LHCN-M2 (cell line): ENCODE measurements at places on chromosomes 12 and 14. TPM values are rescaled to one million over a fixed set of nuclear protein-coding genes. Genes with fewer than 3 reads are reported as not detected.

KRT86 gene
- 0.06 TPM in 1 of 2 replicates, not detected in the other for total RNA-seq

DNA sequence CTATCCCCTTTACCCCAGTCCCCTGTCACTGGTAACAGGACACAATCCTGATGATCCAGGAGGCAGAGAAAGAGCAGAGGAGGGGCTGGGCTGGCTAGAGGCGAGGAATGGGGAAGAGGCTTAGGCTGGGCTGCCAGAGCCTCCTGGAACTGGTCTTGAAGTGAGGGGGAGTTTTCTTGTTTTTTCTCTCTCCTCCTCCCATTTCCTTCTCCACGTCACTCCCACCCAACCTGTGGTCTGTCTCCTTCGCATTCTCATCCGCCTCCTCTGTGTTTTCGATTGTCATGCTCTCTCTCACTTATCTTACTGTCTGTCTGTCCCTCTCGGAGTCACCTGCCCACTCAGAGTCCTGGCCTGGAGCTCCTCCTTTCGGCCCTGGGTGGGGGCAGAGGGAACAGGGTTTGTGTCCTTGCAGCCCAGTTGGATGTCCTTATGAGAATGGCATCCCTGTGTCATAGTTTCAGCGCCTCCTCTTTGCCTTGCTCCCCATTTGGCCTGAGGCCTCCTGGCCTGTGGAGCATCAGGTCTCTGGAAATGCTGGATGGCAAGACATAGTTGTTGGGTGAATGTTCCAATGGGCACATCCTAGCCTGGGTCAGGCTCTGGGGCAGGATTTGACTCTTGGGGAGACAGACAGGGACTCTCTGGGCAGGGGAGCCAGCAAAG lies 3.4 kb upstream of the KRT80 start:
- DNase-seq: no peak

DNA sequence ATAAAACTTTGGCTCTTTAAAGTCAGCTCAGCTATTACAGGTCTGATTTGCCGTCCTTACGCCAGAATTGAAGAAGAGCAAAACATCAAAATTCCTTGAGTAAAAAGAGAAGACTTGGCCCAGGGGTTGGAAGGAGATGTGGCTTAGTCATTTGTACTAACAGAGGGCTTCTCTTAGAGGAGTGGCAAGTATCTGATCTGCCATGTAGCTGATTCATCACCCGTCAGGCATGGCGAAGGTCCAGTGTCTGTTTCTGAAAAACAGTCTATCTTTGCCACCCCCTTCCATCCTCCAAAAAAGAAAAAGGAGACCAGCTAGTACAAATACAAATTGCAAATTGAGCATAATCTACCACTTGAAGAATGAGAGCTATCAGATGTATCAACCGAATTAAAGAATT lies 91.9 kb downstream of the RAD52 start:
- DNase-seq: peak; percentile 89

DNA sequence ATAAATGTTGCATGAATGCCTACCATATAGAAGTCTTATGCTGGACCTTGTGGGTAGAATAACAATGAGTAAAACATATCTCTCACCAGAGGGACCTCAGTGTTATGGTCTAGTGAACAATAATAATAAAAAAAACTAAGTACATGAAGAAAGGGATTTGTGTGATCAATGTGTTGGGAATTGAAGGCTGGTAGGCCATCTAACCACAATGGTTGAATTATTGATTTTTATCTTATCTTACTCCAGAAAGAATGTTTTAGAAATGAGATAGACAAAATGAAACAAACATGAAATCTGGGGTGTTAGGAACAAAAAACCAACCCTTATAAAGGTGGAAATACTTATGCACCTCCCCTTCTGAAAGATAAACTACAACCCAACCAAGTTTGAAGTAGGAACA lies 243.9 kb upstream of the LRIG3 start:
- no peak for DNase-seq

DNA sequence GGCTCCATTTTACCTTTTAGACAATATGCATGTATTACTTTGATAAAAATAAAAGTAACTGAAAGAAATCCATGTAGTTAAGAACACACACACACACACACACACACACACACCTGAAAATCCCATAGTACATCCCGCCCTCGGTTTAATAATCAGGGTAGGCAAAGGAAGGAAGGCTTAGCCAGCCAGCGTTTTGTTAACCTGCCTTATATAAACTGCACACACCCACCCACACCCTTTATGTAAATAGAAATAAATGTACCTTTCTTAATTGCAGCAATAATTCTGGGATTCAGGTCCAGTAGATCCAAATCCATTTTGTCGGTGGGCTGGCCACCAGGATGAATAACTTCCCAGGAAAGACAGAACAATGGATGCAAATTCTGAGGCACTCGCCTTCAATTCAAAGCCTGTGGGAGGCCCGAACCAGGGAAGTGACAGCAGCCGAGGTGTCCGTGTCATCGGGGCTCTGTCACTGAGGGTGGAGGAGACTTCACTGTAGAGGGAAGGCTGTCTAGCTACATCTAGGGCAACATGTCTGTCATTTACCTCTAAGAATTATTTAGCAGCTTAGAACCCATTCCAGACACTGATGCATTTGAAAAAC lies 4.4 kb downstream of the XRCC3 start:
- DNase-seq: no peak

DNA sequence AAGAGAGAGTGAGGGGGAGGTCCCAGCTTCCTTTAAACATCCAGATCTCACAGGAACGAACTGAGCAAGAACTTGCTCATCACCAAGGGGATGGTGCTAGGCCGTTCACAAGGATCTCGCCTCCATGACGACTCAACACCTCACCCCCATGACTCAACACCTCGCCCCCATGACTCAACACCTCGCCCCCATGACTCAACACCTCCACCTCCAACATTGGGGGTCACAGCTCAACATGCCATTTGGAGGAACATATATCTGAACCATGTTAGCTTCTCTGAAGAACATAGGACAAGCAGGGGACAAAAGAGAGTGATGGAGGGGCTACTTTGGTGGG lies 66.0 kb upstream of the LHX5 start:
- DNase-seq: peak; percentile 3

DNA sequence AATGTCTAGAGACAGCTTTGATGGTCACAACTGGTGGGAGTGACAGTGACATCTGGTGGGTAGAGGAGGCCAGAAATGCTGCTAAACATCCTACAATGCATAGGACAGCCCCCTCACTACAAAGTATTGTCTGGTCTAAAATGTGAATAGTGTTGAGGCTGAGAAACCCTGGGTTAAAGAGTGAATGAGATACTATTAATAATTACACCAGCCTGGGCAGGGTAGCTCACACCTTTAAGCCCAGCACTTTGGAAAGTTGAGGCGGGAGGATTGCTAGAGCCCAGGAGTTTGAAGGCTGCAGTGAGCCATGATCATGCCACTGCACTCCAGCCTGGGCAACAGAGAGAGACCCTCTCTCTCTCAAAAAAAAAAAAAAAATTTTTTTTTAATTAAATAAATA lies 11.1 kb downstream of the SVOP start:
- DNase-seq: no peak
